ENCODE measurements at places on chromosomes 4 and X.

GRCh38 chr4:138199568-138200235, 42.4 kb downstream of the SLC7A11 start:
- DNase-seq = no peak

DNA sequence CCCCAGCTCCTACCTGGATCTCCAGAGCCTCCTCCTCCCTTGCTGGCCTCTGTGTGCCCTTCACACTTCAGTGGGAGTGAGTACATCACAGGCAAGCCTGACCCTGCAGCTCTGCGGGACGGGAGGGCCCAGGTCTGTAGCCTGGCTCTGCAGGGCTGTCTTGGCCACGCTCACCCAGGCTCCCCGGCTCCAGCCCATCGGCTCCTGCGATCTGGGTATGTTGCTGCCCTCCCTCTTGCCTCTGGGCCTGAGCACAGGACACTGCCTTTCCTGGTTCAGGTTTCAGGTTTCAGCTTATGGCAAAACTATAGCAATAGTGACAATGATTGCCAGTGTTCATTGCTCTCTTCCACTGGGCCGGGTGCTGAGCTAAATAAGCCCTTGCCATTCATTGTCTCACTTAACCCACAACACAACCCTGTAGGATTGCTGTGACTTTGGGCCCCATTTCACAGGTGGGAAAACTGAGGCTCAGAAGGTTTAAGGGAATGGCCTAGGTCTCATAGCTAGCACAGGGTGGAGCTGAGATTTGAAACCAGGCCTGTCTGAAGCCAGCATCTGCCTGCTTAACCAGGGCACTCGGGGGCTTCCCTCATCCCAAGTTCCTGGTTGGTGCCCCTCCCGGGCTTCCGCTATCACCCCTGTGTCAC, 44.6 kb upstream of the SORCS2 start:
- no peak for DNase-seq

GRCh38 chr4:94345266-94345665, 2.6 kb upstream of the HPGDS start:
- DNase-seq = no peak

DNA sequence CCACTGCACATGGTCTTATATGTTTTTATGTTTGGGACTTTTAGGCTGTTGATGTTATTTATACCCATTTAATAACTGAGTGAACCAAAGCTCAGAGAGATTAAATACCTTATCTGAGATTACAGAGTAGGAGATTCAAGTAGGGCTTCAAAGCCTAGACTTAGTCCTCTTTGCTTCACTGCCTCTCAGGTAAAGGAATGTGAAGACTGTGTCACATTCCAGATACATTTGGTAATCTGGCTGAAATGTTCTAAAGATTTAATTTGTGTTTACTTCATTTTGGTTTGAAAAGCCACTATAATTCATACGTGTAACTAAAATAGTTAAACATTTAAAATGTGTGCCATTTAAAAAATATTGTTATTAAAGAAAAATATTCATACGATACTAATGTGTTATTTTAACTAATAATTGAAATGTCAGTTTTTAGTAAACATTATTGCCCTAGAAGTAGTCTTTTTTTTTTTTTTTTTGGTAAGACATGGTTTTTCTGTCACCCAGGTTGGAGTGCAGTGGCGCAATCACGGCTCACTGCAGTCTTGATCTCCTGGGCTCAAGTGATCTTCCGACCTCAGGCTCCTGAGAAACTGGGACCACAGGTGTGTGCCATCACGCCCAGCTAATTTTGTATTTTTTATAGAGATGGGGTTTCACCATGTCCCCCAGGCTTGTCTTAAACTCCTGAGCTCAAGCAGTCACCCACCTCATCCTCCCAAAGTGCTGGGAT, 54.3 kb downstream of the WWC2 start:
- DNase-seq = no peak

- DNase-seq = no peak
Observed at GRCh38 chr4:1644891-1645657, 39.0 kb downstream of the FAM53A start.

GRCh38 chr4:5137927-5138326, 86.6 kb downstream of the STK32B start:
- no peak for DNase-seq

DNA sequence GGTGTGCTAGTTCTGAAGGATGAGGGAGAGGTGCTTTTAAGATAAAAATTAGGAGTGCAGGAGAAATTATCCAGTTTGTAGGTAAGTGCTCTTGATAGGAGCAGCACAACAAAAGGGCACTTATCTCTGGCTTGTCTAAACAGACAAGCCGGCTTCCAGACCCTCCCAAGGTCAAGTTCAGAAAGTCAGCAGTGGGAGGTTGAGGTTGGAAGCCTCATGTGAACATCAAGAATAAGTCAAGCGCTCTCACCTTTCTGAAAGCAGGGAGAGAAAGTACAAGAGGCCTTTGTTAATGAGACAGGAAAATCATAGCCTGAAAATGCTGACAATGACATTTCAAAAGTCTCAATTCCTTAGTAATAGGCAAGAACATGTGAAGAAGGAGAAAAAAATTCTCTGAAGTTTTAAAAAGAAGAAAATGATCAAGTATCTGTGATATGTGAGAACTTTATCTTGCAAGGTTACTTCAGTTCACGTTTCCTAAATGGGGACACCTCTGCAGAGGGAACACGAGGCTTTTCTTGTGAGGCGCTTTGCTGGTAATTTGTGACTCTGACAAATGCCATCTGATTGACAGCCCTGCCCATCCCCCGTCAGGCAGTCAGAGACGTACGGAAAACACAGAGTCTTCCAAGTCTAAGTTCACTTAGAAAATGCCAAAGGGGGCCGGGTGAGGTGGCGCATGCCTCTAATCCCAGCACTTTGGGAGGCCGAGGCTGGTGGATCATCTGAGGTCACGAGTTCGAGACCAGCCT, 62.2 kb downstream of the TIGD2 start:
- DNase-seq = no peak

DNA sequence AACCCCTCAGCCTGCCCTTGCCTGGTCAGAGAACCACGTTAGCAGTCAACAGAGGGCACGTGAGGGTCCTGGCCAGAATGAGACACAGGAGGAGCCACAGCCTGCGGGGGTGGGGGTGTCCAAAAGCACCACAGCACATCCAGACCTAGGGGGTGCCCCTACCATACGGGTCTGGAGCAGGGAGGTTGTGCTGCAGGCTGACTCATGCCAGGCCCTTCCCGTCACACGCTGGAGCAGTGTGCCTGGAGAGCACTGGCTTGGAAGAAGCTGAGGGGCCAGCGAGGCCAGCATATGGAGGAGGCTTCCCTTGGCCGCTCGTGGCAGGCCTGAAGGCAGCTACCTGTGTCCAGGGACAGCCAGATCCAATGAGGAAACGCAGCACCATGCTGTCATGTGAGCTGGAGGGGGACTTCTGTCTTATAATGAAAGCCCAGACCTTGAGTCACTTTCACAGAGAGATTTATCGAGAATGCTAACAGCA, 1.5 kb upstream of the IRAK1 start:
- no peak for DNase-seq

- DNase-seq = no peak
Observed at GRCh38 chr4:24511371-24512063, 72.8 kb downstream of the DHX15 start.

- no peak for DNase-seq
Observed at GRCh38 chr4:17366496-17366895, 145.4 kb downstream of the QDPR start.

GRCh38 chr4:74623041-74623440, 171.3 kb downstream of the BTC start:
- DNase-seq = no peak

- DNase-seq = no peak
Observed at GRCh38 chr4:54585321-54586000, 72.3 kb upstream of the KIT start.

- no peak for DNase-seq
Observed at GRCh38 chr4:86879641-86880040, 12.6 kb downstream of the C4orf36 start.

Measured in D721Med (cell line).